ENCODE measurements at places on chromosomes 13 and 19. TPM values are rescaled to one million over a fixed set of nuclear protein-coding genes. Genes with fewer than 3 reads are reported as not detected.
A peak's percentile ranks its signal among the peaks of the same experiment; 100 is the strongest.

POSTN gene
- 25.9 TPM for total RNA-seq

DNA sequence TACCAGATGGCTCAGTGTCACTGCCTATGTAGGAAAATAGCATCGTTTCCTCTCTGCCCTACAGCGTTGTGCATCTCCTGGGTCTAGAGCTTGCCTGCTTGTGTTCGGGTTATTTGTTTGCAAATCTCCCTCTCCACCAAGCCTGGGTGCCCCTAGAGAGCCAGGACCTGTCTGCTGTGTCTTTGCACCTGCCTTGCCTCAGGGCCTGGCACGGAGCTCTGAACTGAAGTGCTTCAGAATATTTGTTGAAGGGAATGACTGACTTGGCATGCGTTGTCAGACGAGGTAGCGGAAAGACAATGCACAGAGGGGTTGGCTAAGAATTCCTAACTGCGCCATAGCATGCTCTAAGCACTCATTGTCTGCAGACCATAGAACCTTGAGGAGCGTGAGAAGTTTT is 263.4 kb downstream of the FGF9 start:
- no peaks in the 10 kb centered on the region for H3K36me3 ChIP-seq
- H3K4me3 ChIP-seq: no peak overlapping the region
- H3K27ac ChIP-seq: no peak overlapping the region
- H3K4me1 ChIP-seq: no peaks in the 10 kb centered on the region

MYO1F gene
- total RNA-seq: 47.2 TPM

TTC9B gene
- not detected for total RNA-seq

ICAM5 gene
- not detected for total RNA-seq

DNA sequence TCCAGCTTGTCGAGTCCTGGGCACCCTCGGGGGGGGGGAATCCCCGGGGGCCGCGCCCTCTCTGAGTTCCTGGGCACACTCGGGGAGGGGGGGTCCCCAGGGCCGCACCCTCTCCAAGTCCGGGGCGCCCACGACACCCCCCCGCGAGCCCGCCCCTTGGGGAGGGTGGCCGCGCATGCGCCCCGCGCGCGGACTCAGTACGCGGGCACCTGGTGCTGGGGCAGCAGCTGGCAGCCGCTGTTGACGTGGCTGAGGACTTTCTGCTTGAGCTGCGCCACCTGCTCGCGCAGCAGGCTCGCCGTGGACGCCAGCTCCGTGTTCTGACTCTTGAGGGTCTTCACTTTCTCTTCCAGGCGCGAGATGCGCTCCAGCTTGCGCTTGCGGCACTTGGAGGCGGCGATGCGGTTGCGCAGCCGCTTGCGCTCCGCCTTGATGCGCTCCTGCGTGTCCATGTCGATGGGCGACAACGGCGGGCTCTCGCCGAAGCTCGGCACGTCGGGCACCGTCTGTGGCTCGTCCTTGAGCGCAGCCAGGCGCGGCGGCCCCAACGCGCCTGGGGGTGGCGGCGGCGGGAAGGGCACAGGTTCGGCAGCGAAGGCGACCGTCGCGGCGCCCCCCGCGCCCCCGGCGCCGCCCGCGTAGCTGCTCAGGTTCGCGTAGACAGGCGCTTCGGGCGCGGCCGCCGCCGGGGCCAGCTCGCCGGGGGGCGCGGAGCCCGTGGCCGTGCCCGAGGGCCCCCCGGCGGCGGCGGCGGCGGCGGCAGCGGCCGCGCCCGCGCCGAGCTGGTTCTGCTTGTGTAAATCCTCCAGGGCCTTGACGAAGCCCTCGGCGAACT is 958 bp downstream of the JUND start:
- peaks cover 13% of the 10 kb centered on the region for H3K36me3 ChIP-seq
- peak overlapping the region; percentile 100 for H3K27ac ChIP-seq
- H3K4me3 ChIP-seq: peak overlapping the region; percentile 98
- peaks cover 66% of the 10 kb centered on the region for H3K4me1 ChIP-seq
- peak; percentile 95 for DNase-seq
- H3K27me3 ChIP-seq: no peaks in the 10 kb centered on the region

DNA sequence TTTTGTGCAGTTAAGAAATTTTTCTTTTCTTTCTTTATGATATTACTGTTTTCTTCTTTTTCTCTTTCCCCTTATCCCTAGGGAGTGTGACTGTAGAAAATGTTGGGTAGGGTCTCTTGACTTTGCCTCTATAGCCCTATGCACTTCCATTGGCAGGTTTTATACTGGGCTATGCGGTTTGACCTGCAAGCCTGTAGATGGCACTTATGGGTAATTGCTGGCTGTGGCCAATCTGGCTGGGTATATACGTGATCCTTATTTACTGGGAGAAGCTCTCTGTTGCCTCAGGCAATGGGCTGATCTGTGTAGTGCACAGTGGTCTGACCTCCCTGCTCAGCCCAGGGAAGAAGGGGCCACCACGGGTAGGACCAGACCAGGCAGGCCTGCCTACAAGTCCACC is 78.8 kb downstream of the RAP2A start:
- H3K27me3 ChIP-seq: no peaks in the 10 kb centered on the region
- no peak overlapping the region for H3K27ac ChIP-seq
- no peak overlapping the region for H3K4me3 ChIP-seq
- DNase-seq: no peak
- no peaks in the 10 kb centered on the region for H3K4me1 ChIP-seq
